ENCODE measurements at places on chromosomes 16 and 17. TPM values are rescaled to one million over a fixed set of nuclear protein-coding genes. Genes with fewer than 3 reads are reported as not detected.
A peak's percentile ranks its signal among the peaks of the same experiment; 100 is the strongest.

KRTAP4-1 gene
- total RNA-seq = not detected

GRCh38 chr17:5788266-5788900, 204.1 kb upstream of the NLRP1 start:
- DNase-seq = no peak

DNA sequence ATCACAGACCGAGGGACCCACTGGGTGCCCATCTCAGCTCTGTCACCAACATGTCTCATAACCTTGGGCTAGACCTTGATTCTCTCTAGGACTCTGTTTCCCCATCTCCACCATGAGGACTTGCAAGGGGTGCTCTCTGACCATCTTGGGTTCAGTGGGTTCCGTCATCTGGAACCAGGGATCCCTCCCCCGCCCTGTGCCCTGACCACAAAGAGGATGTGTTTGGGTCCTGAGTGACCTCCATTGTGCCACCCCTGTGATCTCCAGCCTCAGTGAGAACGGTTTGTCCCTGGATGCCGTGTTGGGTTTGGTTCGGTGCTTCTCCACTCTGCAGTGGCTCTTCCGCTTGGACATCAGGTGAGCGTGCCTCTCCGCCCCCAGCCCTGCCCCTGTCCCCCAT, 49.1 kb upstream of the CPNE2 start:
- DNase-seq = no peak

- no peak for DNase-seq
Observed at GRCh38 chr16:68144008-68144407, 58.8 kb downstream of the NFATC3 start.

DNA sequence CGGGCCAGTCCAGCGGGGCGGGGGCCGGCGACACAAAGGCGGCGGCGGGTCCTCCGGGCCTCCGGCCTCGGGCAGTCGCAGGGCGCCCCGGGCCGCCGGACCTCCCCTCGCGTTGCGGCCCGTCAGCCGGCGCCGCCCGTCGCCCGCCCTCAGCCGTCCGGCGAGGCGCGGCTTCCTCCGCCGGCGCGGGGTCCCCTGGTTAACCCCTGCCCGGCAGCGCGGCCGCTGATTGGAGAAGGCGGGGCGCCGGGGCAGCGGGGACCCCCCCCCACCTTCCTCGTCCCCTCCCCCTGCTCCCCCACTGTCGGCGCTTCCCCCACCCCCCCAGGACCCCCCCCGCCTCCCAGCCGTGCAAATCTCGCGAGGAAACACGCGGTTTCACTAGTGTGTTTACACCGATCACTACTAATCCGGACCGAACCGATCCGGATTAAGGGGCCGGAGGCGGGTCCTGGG, at the start of gene TLK2:
TSS of gene TLK2 (plus strand) at position 402 of the 456 bp plus-strand sequence. CDS start 2,301 bp downstream, outside the sequence.
- DNase-seq = peak; percentile 90

DNA sequence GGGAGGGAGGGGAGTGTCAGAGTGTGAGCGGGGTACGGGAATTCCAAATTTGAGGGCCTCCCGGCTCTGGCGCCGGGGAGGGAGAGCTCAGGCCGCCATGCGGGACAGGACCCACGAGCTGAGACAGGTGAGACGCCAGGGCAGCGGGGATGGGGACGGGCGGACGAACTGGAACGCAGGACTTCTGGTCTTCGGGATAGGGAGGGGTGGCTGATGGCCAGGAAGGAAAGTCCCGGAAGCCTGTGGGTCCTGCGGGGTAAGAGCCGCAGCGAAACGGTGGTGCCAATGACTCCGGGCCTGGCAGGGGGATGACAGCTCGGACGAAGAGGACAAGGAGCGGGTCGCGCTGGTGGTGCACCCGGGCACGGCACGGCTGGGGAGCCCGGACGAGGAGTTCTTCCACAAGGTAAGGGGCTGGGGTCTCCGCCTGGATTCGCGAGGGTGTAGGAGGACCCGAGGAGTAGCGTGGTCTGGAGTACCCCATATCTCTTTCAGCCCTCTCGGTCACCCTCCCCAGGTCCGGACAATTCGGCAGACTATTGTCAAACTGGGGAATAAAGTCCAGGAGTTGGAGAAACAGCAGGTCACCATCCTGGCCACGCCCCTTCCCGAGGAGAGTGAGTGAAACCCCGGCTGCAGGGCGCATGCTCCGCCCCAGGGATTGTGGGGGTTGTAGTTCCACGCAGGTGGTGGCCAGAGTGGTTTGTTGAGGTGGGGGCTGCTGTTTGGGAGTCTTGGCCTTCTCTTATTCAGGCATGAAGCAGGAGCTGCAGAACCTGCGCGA, 543 bp downstream of the STX4 start:
- DNase-seq = peak; percentile 94

DNA sequence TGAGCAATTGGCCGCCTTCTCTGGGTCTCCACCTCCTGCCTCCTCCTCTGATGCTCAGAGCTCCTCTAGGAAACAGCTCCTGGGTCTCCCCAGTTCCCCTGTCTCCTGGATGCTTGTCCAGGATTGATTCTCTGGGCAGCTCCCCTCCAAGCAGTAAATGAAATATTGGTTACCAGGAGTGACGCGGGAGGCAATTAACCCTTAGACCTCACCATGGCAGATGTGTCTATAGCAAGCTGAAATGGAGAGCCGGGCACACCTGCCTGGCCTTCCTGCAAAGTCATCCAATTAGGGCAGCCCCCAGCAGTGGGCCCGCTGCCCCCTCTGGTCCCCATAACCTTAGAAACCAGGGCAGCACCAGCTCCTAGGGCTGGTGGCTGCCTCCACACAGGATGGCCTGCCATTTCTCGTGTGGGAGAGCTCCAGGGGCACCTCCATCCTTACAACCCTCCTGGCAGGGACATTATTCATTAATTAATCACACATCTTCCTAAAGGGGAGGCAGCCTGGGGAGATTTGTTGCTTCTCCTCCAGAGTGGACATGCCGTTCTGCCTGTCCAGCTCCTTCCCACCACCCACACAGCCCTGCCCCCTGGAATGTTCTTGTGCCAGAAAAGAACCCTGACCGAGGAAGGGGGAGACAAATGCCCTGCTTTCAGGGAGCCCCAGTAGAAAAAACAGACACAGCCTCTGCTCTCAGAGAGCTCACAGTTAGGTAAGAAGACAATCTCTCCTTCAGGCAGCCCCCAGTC, 8.3 kb upstream of the KIF18B start:
- DNase-seq = peak; percentile 7

- DNase-seq = no peak
Observed at GRCh38 chr16:89925596-89926079, 2.5 kb downstream of the TUBB3 start.

Measured in left ventricle myocardium superior (tissue), 1 donor.